ENCODE measurements at places on chromosomes 7 and 10.

DNA sequence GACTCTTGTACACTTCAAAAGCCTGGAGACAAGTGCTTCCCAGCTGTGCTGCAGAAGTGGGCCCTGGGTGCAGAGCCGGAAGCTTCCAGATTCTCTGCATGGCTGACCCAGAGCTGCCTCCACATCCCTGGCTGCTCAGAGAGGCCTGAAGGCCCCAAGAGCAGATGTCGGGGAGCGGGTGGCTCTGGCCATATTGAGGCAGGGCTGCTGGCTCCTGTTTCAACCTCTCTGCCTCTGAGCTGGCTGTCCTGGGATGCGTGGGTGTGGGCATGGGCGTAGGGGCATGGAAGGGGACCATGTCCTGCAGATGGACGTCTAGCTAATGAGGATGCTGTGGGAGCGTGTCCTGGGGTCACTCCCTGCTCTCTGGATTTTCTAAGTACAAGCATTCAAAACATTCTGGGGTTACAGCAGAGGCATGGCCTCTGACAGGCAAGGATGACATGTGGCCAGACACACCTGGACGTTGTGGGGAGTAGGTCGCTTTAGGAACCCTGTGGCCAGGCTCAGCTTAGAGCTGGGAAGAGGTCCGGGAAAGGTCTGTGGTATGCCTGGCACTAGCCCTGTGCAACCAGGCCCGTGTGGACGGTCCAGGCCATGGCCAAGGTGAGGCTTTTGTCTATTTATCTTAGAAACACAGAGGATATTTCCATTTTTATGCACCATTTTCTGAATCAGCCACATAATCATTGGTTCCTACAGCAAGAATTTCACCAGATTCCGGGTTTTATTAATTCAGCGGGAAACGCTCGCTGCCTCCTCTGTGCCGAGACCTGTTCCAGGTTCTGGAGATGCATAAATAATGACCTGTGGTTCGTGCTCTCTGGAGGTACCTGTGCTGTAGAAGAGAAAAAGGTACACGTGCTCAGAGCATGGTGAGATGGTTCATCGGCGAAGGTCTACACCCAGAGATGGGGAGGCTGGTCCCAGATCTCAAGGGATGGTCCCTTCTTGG lies 361.1 kb downstream of the GLRX3 start:
- DNase-seq, result no peak

DNA sequence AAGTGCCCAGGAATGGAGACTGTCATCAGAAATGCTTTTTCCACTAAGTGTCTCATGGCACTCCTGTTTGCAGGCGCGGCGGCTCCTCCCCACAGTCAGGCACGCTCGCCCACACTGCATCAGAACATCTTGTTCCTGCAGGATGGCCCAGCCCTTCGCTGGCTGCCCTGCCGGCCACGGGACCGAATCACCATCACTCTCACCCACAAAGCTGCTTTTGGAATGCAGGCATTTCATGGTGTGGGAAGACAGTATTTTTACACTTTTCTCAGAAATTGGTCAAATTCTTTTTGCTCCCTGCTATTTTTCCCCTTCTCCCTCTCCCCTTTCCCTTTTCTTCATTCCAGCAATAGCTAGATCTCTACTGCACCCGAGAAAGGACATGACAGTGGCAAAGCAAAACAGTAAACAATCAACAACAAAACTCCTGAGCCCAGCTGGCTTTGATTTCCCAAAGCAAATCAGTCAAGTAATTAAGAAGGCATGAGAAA lies 176.1 kb upstream of the TNS3 start:
- no peak for DNase-seq

DNA sequence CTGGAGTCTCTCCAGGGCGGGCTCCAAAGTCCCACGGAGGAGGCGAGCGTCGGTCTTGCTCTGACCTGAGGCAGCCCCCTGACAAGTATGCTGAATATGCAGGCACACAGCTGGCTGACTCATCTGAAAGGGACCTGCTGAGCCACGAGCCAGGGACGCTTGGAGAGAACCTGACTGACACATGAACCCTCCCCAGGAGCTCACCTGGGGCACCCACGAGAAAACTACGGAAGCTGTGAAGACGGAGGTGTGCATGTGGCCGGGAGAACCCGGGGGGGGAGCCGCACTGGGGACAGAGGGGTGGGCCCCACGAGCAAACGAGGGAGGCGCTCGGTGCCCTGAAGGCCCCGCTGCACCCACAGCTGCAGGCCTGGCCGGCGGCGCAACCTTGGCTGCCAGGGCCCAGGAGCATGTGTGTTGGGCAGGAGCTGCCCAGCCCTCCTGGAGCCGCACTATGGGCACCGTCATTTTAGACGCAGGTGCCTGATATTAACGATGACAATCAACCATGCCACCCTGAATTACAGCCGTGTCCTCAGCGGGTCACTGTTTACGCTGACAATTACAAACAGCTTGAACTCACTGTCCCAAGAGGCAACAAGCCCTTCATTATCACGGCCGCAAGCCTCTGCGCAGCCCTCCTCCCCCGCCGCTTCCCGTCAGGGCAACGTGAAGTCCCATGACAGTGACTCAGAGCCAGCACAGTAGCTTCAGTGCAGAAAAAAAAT lies 64.7 kb downstream of the DIP2C start:
- no peak for DNase-seq

GRCh38 chr10:54484186-54484585 lies 316.8 kb downstream of the PCDH15 start:
- no peak for DNase-seq

- no peak for DNase-seq
Observed at GRCh38 chr7:94452239-94452638, 57.4 kb upstream of the CASD1 start.

- DNase-seq, result no peak
Observed at GRCh38 chr10:33434933-33435332, 100.5 kb upstream of the NRP1 start.

DNA sequence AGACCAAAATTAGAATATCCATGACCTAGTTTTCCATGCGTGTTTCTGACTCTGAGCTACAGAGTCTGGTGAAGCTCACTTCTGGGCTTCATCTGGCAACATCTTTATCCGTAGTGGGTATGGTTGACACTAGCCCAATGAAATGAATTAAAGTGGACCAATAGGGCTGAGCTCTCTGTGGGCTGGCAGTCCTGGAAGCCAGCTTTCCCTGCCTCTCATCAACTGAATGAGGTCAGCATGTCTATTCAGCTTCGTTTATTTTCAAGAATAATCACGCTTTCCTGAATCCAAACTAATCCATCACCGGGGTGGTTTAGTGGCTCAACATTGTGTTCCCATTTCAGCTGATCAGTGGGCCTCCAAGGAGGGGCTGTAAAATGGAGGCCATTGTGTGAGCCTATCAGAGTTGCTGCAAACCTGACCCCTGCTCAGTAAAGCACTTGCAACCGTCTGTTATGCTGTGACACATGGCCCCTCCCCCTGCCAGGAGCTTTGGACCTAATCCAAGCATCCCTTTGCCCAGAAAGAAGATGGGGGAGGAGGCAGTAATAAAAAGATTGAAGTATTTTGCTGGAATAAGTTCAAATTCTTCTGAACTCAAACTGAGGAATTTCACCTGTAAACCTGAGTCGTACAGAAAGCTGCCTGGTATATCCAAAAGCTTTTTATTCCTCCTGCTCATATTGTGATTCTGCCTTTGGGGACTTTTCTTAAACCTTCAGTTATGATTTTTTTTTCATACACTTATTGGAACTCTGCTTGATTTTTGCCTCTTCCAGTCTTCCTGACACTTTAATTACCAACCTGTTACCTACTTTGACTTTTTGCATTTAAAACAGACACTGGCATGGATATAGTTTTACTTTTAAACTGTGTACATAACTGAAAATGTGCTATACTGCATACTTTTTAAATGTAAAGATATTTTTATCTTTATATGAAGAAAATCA lies 35.5 kb downstream of the CAV1 start:
- no peak for DNase-seq

GRCh38 chr10:20970708-20971107 lies 73.6 kb upstream of the NEBL start:
- no peak for DNase-seq

GRCh38 chr7:41146429-41146828 lies 556.5 kb downstream of the INHBA start:
- DNase-seq, result no peak

GRCh38 chr7:3143869-3144775 lies 100.5 kb upstream of the CARD11 start:
- no peak for DNase-seq

GRCh38 chr7:32319012-32319382 lies 171.2 kb downstream of the LSM5 start:
- DNase-seq, result no peak

GRCh38 chr10:129770286-129770685 lies 193.8 kb downstream of the EBF3 start:
- DNase-seq, result no peak

DNA sequence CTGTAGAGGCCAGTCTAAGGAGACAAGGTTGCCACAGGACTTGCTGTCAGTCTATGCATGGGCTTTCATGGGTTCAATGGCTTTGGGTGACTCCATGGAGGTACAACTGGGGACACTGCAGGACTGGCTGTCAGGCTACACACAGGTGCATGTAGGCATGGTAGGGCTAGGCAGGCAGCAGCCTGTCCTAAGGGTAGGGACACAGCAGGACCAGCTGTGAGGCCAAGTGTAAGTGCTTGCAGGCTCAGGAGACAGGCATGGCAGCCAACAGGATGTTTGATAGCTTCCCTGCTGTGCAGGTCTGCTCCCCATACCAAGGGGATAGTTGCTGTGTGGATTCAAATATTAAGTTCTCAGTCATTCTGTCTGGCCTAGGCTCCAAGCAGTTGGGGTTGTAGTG lies 181.0 kb upstream of the NPY start:
- DNase-seq, result no peak

DNA sequence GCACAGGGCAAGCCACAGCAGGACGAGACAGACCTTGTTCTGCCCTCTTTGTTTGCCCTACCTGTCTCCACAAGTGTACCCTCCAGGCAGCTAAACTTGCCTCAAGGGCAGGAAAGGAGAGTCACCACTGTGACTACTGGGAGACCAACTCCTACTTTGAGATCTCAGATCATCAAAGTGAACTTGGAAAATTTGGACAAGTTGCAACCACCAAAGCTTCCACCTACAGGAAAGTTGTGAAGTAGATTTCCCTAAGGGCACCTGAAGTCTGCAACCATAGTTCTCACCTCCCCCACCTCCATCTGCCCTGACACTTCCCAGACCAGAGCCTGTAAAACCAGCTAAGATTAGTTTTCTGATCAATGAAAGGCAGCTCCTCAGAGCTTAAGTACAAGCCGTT lies 2.5 kb upstream of the WDR91 start:
- DNase-seq, result no peak

GRCh38 chr10:76778914-76779795 lies 858.5 kb downstream of the KCNMA1 start:
- no peak for DNase-seq

DNA sequence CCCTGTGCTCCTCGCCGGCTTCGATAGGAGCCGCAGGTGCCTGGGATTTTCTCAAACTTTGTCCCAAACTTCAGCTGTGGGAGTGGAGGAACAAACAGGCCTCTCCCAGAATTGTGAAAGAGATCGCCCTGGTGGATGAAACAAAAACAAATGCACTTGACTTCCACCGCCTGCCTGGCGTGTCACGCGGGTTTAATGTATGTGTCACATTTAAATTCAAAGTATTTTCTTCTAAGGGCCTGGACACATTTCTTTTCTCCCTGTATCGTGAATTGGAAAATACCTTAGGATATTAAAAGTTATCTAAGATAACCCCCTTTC lies 694 bp upstream of the WASL start:
- DNase-seq, result no peak
